ENCODE measurements at places on chromosomes 4 and X.

DNA sequence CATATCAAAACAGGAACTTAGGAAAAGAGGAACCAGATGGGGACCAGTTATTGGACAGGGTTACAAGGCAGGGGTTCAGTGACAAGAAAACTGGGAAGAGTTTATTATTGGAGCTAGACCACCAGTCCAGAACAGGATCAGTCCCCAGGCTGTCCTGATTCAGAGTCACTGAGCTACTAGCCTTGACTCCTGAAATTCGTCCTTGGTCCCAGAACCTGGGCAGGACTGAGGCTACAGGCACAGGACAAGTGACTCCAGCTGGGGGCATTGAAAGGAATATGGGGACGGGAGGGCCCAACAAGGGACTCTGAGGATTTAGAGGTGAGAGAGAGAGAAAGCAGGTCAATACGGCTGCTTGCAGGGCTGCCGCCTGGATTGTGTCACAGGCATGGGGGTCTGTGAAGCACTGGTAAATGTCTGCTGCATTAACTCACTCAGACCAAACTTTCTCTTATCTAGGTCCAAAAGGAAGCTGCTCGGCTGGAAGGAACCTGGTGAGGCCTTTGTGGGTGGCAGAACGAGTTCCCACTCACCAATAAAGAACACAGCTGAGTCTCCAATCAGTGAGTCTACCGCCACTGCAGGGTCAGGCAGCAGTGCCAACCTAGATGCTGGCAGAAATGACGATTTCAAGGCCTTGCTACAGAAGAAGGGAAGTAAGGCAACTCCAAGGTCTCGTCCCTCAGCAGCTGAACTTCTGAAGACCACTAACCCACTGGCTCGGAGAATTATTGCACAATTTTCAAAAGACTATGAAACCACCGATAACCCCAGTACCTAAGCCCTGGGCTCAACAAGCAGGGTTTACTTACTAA lies 11.3 kb upstream of the RTL5 start:
- no peak for DNase-seq

DNA sequence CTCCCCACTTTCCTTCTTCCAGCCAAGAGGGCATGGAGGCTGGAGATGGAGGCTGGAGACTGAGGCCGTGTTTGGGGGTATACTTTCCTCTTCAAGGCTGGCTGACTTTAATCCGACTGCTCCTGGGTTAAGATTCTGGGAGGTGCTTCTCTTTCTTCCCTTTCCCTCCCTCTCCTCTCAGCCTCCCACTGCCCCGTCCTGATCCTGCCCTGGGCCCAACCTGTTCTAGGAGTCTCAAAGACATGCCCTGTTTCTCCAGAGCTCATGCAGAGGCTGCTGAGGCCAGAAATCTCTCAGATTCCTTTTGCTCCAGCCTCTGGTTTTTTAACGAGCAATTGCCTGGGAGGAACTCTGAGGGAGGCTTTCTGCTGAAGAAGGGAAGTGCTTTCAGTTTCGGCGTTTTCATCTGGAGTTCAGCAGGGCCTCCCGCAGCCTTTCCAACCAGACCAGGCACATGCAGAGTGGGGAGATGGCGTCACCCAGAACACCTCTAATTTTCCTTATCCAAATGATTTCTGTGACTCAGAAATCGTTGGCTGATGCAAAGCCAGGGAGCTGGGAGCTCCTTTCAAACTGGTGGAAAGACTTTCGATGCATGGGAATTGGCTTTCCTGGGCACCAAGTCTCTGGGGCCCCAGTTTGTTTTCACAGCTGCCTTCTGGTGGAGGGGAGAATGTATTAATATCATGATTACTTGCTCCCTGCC lies 34.5 kb upstream of the FAM9C start:
- DNase-seq: no peak

DNA sequence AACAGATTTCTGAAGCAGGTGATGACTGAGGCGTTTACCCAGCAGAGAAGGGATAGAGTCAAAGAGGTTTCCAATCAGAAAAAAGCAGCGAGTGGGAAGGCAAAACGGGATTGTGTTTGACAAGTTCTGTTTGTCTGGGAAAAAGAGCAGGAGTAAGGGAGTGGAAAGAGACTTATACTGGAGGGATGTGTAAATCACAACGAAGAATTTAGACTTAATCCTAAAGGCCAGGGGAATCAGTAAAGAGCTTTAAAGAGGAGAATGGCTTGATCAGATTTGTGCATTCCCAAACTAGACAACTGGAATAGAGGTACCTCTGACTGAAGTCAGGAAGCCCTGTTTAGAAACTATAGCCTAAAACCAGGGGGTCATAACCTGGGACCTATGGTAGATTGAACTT lies 31.5 kb upstream of the LRBA start:
- no peak for DNase-seq

GRCh38 chr4:185903205-185903604 lies 91.2 kb upstream of the SORBS2 start:
- DNase-seq: no peak

DNA sequence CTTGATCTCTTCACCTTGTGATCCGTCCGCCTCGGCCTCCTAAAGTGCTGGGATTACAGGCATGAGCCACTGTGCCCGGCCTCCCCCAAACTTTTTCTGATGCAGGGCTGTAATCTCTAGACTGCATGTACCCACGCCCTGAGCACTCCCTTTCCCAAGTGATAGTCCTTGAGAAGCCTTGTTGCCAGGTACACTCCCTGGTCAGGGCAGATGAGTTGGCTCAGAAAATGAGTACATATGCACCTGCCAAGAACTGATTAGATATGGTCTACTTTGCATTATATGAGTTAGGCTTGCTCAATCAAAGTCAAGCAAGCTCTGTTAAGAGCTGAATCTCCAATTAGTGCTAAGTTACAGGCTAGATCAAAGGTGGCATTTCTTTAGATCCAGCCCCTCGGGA lies 20.3 kb downstream of the APOO start:
- no peak for DNase-seq

DNA sequence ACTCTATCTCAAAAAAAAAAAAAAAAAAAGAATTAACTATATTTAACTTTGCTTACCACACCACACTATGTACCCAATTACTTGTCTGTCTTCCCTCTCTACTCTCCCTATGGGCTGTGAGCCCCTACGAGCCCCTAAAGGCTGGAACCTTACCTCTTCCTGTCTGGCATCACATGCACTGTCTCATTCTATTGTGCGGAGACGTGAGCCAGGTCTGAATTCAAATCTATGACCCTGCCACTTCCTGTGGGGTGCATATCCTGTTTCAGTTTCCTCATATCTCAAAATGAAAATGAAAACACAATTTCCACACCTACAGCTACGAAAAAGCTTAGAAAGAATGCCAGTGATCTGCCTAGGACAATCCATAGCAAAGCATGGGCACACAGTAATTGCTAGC lies 42.9 kb upstream of the HS3ST1 start:
- DNase-seq: peak; percentile 76

- DNase-seq: no peak
Measured at GRCh38 chr4:155539746-155540145, 126.9 kb upstream of the GUCY1A1 start.

- no peak for DNase-seq
Measured at GRCh38 chr4:120723986-120724385, 198.5 kb downstream of the PRDM5 start.

- no peak for DNase-seq
Measured at GRCh38 chrX:24498975-24499374, 33.9 kb downstream of the PDK3 start.

- DNase-seq: no peak
Measured at GRCh38 chr4:122906859-122907305, 15.5 kb downstream of the NUDT6 start.

DNA sequence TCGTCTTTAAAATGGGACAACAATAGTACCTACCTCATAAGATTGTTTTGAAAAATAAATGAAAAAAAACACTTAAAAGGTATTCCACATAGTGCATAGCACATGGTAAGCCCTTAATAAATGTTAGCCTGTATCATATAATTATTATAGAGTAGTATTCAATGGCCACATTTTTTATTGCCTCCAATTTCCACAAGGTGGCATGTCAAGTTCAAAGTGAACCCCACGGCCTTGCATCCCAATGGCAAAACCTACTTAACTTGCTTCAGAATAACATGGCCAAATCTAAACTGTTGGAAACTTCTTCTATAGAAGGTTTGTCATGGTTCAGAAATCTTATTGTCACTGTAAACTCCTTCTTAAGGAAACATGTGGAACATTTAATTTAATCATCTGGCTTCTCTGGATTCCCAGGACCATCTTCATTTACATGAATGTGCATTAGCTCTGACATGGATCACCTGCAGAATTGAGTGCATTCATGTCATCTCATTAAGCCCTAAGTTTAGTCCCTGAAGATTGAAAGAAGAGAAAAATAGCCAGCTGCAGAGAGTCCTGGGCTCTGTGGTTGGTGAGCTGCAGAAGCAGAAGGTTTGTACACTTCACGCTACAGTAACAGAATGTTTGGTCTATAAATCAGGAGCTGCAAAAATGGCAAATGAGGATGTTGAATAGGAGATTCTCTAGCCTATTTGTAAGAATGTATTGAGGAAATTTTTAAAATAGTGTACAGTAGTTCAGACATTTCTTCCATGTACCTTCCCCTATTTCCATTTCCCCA lies 61.0 kb downstream of the ANXA3 start:
- DNase-seq: peak; percentile 78

- DNase-seq: no peak
Measured at GRCh38 chrX:150360331-150360730, 2.8 kb upstream of the MAMLD1 start.

GRCh38 chrX:24963823-24964222 lies 51.9 kb downstream of the ARX start:
- no peak for DNase-seq

- DNase-seq: no peak
Measured at GRCh38 chr4:74453037-74453635, 8.2 kb downstream of the AREG start.

- no peak for DNase-seq
Measured at GRCh38 chr4:11791797-11792196, 363.1 kb upstream of the HS3ST1 start.

DNA sequence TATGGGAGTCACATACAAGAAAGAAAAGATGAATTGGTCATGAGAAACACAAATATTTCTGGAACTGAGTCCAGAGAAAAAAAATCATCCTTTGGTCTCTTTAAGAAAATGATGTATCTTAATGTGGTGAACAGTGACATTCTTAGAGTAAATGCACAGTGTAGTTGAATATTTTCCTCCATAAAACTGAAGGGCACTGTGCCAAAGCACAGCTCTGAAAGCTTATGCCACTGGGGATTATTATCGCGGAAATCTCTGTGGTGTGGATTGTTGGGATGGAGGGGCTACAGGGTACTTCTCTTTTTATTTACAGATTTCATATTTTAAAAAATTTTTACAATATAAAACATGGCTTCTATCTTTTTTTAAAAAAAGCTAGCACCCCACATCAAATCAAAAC lies 908.1 kb downstream of the CCSER1 start:
- DNase-seq: no peak

GRCh38 chrX:17527922-17528321 lies 152.9 kb downstream of the NHS start:
- peak; percentile 25 for DNase-seq

- DNase-seq: no peak
Measured at GRCh38 chrX:23048806-23049573, 49.2 kb downstream of the DDX53 start.

Measured in Jurkat, Clone E6-1 (cell line).